ENCODE measurements at places on chromosomes 12 and 14. TPM values are rescaled to one million over a fixed set of nuclear protein-coding genes. Genes with fewer than 3 reads are reported as not detected.

The SLC7A8 gene
- 1.4 TPM for total RNA-seq

The MIP gene
- 0.19 TPM for total RNA-seq

The CLEC4E gene
- total RNA-seq: not detected

The UNC79 gene
- total RNA-seq: 0.28 TPM

The VRTN gene
- not detected for total RNA-seq

The SMCO3 gene
- 0.38 TPM for total RNA-seq

The GATC gene
- 18.4 TPM for total RNA-seq

The RNASE7 gene
- total RNA-seq: not detected

The LRRIQ1 gene
- total RNA-seq: 0.38 TPM

The CRACR2A gene
- total RNA-seq: 10.7 TPM

The LRRK2 gene
- 5.9 TPM for total RNA-seq

The CCDC196 gene
- total RNA-seq: not detected

The HVCN1 gene
- total RNA-seq: 1.5 TPM

The RD3L gene
- not detected for total RNA-seq

The CACNA2D4 gene
- total RNA-seq: 0.38 TPM

The SERPINA1 gene
- total RNA-seq: under 0.01 TPM

The NANOG gene
- total RNA-seq: not detected

The KERA gene
- total RNA-seq: not detected

The HNF1A gene
- not detected for total RNA-seq

The GPHB5 gene
- total RNA-seq: not detected

The TBC1D30 gene
- 0.85 TPM for total RNA-seq
